ENCODE measurements at places on chromosomes 1 and 21.

DNA sequence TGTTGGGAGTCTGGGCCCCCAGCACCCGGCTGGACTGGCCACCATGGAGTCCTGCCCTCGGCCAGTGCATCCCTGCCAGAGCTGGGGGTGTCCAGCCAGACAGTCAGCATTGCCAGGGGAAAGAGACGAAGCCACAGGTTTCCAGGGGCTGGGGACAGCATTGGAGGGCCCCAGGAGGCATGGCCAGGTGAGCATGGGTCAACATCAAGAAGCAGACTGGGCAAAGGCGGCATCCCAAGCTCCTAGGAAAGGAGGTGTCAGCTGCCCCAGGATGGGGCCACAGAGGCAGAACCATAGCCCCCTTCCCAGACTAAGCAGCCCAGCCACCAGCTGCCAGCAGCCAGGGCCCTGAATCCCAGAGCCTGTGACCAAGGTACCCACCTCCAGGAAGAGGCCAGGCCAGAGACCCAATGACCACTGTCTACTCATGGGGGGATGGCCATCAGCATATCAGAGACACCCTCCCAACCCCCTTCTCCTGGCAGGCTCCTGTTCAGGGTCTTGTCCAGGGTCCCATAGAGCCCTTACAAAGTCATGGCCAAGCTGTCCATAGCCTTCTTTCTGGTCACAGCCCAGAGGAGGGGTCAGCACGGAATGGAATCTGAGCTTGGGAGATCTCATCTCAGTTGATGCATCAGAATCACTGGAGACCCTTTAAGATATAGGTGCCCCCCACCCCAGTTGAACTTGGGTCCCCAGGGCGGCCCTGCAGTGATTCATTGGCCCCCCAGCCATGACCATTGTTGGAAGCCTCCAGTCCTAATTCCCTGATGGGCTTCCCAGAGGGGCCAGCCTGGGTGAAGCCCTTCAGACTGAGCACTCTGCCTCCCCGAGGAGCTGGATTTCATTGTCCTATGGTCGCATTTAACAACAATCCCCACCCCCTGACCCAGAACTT lies 32.5 kb downstream of the WNT3A start:
- no peaks in the 10 kb centered on the region for H3K36me3 ChIP-seq
- no peaks in the 10 kb centered on the region for H3K4me1 ChIP-seq
- no peak overlapping the region for H3K4me3 ChIP-seq
- peaks cover 9% of the 10 kb centered on the region for H3K27me3 ChIP-seq

DNA sequence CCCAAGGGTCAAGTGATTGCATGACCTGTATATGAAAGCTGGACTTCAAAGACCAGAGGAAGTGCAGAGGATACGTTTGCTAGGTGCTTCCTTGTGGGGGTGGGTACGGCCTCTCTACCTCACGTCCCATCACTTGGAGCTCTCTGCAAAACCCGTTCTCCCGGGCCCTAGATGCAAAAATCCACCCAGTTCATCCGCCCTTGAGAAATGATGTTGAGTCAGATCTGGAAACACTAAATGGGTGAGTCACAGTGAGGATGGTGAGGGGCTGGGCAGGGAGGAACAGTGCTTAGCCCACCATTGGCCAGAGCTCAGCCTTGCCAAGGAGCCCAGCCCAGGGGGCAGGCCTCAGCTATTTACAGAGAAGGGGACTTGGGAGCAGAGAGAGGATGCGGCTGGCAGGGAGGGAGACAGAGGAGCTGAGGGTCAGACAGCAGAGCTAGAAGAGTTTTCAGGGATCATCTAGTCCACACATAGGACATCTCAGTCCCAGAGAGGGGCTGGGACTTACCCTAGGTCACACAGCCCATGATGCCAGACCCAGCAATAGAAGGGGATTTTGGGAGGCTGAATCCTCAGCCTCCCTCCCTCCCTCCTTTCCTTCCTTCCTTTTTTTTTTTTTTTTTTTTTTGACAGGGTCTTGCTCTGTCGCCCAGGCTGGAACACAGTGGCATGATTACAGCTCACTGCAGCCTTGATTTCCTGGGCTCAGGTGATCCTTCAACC lies 14.6 kb downstream of the ARHGEF10L start:
- H3K36me3 ChIP-seq: no peaks in the 10 kb centered on the region
- no peak overlapping the region for H3K27ac ChIP-seq
- peaks cover 4% of the 10 kb centered on the region for H3K4me1 ChIP-seq
- DNase-seq: no peak

DNA sequence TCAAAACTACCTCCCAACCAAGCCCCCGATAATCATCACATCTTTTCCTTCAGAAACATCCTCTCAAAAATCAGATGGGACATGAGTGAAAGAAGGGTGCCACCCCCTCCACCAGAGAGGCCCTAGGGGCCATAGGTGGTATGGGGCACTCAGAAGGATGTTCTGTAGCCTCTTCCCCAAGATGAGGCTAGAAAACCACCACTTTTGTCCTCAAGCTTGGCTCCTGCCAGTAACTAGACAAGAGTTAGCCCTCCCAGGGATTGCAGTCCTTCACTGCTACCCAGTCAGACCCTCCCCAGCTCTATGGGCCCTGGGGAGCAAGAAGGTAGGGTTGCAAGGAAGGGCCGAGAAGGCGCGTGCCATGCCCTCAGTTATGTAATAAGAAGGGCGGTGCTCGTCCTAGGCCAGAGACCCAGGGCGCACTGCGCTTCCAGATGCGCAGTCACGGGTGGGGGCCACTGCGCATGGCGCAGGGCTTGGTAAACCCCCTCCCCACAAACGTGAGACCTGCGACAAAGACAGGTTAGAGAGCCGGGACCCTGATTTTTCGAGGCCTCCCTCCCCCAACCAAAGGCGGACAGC lies 69.7 kb downstream of the CD46 start:
- peak overlapping the region; percentile 95 for H3K4me3 ChIP-seq
- peaks cover 50% of the 10 kb centered on the region for H3K4me1 ChIP-seq
- H3K27me3 ChIP-seq: no peaks in the 10 kb centered on the region
- peaks cover 34% of the 10 kb centered on the region for H3K36me3 ChIP-seq

GRCh38 chr1:25109531-25109951 lies 122.8 kb downstream of the SYF2 start:
- peaks cover 7% of the 10 kb centered on the region for H3K27me3 ChIP-seq
- peaks cover 3% of the 10 kb centered on the region for H3K36me3 ChIP-seq
- no peak overlapping the region for H3K4me3 ChIP-seq
- no peak overlapping the region for H3K27ac ChIP-seq

DNA sequence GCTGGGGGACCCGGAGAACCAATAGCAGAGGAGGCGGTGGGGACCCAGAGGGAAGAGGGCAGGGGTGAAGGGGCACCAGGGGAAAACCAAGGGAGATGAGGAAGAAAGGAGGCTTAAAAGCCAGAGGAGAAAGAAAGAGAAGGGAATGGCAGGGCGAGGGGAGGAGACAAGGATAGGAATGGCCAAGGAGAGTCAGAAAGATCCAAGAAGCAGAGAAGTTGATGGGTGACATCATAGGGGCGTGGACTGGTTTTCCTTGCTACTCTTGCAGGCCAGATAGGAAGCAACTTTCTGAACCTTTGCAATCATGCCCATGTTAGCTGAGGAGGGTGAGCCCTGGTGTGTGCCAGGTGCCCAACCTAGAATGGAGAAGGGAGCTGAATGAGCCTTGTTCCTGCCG lies 5.4 kb downstream of the NPR1 start:
- H3K36me3 ChIP-seq: no peaks in the 10 kb centered on the region
- H3K4me1 ChIP-seq: peaks cover 13% of the 10 kb centered on the region
- no peak for DNase-seq
- peaks cover 28% of the 10 kb centered on the region for H3K27me3 ChIP-seq
- H3K4me3 ChIP-seq: no peak overlapping the region

GRCh38 chr1:245999697-246000637 lies 507.1 kb downstream of the SMYD3 start:
- H3K4me1 ChIP-seq: peaks cover 2% of the 10 kb centered on the region
- DNase-seq: no peak
- H3K27me3 ChIP-seq: no peaks in the 10 kb centered on the region
- no peak overlapping the region for H3K4me3 ChIP-seq

DNA sequence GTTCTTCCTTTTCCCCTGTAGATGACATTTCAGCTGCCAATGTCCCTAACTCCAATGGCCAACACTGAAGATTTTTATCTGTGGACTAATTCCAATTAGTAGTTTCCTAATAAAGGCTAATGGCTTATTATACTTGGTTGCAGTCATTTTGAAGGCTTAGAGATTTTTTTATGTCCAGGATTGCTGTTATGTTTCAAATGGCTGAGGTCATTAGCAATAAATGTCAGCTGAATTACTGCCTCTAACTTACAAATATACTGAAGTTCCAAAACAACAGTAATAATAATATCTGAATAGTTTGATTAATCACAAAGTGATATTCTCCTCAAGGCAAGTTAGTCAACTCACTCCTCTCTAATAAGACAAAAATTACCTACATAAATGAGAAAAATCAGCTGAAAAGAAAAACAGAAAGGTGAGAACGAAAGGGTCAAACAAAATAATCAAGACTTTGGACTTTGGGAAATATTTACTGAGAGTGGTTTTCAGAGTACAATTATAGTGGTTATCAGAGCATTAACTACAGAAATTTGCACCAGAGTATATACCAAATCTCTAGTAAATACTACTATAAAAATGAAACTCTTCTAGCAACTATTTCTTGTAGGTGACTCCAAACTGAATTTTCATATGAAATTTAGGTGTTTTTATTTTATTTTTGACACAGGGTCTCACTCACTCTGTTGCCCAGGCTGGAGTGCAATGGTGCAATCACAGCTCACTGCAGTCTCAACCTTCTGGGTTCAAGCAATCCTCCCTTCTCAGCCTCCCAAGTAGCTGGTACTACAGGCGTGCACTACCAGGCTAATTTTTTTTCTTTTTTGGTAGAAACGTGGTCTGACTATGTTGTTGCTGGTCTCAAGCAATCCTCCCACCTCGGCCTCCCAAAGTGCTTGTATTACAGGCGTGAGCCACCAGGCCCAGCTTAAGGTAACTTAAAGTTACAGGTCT lies 3.5 kb downstream of the ZZZ3 start:
- peaks cover 4% of the 10 kb centered on the region for H3K36me3 ChIP-seq
- H3K4me1 ChIP-seq: peaks cover 23% of the 10 kb centered on the region
- DNase-seq: no peak
- no peak overlapping the region for H3K4me3 ChIP-seq

DNA sequence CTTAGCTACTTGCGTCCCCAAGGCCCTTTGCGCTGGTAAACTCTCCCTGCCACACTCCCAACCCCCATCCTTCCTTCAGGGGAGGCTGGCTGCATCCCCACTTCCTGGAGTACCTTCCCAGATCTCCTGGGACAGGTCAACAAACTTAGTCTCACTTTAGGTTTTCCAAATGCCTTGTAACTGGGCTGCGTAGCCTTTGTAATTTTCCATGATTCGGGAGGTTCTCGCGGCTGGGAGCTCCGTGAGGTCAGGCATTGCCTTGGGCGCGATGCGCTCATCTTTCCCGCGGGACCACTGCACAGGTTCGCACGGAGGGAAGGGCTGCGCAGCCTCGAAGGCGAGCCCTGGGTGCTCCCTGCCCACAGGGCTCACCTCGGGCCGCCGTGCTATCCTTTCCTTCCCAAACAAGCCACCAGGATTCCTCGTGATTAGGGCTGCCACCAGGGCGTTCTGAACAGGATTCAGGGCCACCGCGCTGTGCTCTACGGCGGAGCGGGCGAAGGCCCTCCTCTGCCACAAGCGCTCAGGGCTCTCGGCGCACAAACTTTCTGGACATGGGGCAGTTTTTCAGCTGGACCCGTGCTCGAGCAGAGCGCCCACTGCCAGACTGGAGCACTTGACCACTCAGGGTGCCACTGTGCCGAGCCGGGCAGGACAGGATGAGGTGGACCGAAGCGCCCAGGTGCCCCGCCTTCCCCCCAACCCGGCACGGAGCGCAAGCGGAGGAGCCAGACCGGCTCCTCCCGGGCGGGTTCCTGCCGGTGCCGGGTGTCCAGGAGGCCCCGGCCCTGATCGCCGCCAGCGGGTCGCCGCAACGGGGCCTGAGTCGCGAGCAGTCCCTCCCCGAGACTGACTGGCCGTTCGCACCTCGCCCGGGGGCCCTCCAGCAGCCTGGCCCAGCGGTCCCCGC lies 1.1 kb downstream of the TMPRSS2 start:
- no peaks in the 10 kb centered on the region for H3K4me1 ChIP-seq
- H3K27me3 ChIP-seq: peaks cover 17% of the 10 kb centered on the region
- H3K27ac ChIP-seq: no peak overlapping the region
- H3K36me3 ChIP-seq: no peaks in the 10 kb centered on the region
- DNase-seq: no peak

GRCh38 chr1:107625405-107626029 lies 339.5 kb downstream of the VAV3 start:
- H3K36me3 ChIP-seq: peaks cover 27% of the 10 kb centered on the region
- peaks cover 14% of the 10 kb centered on the region for H3K4me1 ChIP-seq
- no peak for DNase-seq
- no peak overlapping the region for H3K4me3 ChIP-seq
- H3K27me3 ChIP-seq: no peaks in the 10 kb centered on the region
- no peak overlapping the region for H3K27ac ChIP-seq

- no peak overlapping the region for H3K27ac ChIP-seq
- no peak for DNase-seq
- H3K36me3 ChIP-seq: no peaks in the 10 kb centered on the region
- H3K4me1 ChIP-seq: no peaks in the 10 kb centered on the region
- no peaks in the 10 kb centered on the region for H3K27me3 ChIP-seq
Observed at GRCh38 chr1:215631040-215631439, 63.9 kb downstream of the KCTD3 start.

Data from memory B cell (primary cell).